ENCODE measurements at places on chromosomes 7 and 10.

DNA sequence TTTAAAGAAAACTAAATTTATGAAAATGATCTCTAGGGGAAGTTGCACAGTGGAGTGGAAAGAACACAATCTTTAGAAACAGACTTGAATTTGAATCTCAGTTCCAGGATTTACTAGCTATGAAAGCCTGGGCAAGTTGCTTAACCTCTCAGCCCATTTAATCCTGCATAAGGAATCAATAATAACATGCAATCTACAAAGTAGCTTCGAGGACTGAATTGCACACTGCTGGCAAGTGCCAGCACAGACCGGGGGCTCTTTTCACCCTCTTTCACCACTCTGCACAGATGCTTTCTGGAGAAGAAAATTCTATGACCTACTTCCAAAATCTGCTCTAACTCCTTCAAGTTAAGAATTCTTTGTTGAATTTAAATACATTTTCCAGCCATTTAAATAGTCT, 63.4 kb upstream of the ANK3 start:
- no peak for DNase-seq

DNA sequence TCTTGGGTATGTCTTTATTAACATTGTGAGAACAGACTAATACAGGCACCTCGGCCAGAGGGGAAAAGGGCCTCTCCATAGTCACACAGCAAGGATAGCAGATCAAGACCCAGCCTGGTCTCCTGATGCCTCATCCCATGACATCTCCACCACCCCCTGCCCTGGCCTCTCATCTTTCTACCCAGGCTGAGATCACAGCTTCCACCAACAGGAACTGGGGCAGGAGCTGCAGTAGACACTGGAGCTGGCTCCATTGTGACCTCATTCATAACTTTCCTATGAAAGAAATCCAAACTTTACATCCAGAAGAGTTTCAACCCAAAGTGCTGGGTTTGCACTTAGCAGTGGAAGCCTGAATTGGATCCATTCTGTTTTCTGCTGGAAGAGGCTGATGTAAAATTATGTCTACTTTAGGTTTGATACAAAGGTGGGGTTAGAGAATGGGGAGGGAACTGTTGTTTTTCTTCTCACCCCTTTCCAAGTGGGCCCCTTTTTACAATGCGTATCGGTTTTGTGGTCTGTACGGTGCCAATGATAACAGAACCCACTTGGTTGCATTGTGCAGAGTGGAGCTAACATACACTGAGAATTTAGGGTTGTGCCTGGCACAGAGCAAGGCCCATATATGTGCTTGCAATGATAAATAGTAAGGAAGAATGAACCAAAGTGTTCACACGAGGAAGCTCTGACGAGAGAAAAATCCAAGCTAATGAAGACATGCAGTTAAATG, 28.6 kb upstream of the INSIG1 start:
- DNase-seq, result no peak

DNA sequence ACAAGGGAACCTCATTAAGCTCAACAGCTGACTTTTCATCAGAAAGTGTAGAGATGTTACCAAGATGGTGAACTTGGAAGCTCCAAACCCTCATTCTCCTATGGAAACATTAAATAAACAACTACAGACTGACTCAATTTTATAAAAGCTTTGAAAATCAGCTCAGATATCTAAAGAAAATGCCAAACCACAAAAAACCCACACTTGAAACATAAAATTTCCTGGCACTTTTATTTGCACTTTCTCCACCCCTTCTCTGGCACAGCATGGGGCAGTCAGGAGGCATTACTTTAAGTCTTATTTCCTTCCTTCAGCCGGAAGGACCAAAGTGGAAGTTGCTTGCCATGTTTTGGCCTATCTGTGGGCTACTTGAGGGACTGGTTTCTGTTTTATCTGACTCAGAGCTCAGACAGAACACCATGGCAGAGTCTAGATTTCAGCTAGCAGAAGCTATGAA, 114.7 kb downstream of the ODAD2 start:
- no peak for DNase-seq

- no peak for DNase-seq
These were observed 2.3 kb upstream of the NRP1 start for GRCh38 chr10:33336582-33337325.

DNA sequence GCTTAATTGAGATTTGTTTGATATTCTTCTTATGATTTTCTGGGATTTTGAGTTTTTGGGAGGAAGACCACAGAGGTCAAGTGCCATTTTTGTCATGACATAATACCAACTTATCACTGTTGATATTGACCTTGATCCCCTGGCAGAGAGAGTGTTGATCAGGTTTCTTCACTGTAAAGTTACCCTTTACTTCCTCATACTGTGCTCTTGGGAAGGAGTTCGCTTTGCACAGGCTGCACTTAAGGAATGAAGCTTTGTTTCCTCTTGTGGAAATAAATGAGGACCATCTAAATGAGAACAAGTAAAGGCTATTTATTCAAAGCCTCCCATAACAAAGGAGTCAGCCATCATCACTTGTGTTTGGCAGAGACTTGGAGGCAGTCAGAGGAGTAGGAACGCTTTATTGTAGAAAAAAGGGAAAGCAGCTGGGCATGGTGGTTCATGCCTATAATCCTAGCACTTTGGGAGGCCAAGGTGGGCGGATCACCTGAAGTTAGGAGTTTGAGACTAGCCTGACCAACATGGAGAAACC, 16.1 kb downstream of the ST7 start:
- DNase-seq, result no peak

DNA sequence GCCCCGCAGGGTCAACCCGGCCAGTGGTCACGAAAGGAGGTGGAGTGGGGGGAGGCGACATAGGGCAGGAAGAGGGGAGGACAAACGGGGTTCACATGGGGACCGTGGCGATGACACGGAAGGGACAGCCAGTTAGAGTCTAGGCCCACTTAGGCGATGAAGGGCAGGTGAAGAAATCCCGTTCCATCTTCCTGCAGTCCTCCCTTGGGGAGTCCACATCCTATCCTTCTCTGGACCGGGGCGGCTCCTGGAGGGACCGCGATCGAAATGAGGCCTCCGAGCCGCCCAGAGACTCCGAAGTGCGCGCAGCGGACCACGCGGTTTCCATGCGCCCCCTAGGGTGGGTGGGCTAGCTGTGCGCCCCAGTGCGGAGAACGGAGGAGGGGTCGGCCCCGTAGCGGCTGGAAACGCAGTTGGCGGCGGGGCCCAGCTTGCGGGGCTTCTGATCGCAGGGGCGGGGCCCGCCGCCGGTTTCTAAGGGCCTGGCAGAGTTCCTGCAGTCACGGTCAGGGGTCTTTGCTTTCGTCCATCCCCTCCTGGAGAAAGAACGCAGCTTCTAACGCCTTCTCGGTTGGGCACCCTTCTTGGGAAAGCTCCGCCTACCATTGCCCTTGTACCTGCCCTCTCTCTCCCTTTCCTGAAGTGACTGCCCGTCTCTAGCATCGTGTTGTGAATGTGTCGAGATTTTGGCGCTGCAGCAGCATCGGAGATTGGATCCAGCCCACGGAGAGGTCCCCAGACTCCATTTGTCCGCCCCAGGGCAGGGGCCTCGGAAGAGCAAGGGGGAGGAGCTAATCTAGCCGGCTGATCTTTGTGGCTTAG, 17.9 kb upstream of the TMEM225B start:
- no peak for DNase-seq

DNA sequence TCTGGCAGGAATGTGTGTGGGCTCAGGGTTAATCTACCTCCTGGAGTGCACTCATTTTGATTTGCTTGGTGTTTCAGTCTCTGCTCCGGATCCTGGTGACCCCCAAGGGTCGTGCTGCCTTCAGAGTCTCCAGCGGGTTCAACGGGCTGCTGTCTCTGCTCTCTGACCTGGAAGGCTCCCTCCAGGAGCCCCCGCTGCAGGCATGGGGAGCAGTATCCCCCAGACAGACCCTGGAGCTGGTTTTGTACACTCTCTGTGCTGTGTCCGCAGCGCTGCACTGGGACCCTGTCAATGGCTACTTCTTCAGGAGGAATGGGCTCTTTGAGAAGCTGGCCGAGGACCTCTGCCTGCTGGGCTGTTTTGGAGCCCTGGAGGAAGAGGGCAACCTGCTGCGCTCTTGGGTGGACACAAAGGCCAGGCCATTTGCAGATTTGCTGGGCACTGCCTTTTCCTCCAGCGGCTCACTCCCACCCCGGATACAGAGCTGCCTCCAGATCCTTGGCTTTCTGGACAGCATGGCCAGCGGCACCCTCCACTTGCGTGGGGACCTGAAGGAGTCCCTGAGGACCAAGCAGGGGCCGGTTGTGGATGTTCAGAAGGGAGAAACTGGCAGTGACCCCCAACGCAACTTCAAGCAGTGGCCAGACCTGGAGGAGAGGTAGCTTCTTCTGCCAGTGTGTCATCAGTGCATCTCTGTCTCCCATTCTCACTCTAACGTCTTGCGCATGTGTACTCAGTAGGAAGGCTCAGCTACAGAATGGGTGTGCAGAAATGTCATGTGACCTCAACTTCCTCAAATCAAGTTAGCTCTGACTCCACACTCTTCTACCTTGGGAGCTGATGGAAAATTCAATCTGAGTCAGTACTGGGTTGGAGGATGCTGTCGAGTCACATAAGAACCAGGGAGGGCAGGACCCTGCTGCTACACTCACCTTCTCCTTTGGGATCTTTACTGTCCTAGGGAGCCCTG, 58.5 kb downstream of the WDFY4 start:
- DNase-seq, result no peak

GRCh38 chr10:114499630-114500190, 95.4 kb upstream of the AFAP1L2 start:
- DNase-seq, result no peak

DNA sequence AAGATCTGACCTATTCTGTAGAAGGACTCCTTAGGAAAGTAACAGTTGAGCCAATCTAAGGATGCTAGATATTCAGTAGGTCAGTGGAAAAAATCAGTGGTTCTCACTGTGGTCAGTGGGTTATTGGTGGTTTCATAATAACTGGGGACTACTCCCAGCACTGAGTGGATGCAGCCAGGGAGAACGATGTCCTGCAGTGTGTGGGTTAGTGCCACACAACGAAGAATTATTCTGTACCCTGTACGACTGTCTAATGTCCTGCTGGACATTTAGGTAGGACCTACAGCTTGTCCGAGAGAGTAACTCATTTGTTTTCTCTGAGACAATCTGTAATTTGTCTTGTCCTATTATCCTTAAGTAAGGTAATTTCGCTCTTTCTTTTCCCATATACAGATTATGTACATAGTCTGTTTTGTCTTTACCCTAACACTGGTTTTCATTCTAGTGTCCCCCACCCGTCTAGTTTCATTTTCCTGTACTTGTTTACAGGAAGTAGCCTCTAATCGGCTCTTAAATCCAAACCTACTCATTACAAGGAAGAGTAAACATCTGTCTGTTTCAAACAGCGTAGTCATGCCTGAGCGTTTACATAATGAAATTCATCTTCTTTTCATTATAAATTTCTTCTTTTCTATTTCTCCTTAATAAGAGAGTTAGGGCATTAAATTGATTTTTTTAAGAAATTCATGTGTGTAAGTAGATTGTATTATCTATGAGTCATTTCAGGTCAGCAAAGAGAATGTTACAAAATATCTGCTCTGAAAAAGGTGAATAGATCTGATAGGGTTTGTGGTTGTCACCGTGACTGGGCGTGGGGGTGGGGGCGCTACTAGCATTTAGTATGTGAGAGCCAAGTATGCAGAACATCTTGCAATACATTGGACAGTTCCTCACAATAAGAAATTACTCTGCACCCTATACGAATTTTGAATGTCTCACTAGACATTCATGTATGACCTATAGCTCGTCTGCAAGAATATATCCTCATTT, 8.3 kb upstream of the ZC3HAV1L start:
- DNase-seq, result no peak

All from HS-5 (cell line).